H1 (cell line): ENCODE measurements at places on chromosomes 4 and X. TPM values are rescaled to one million over a fixed set of nuclear protein-coding genes. Genes with fewer than 3 reads are reported as not detected.

- DNase-seq, result no peak
- H3K36me3 ChIP-seq, result no peaks in the 10 kb centered on the region
- H3K4me1 ChIP-seq, result no peaks in the 10 kb centered on the region
- no peaks in the 10 kb centered on the region for H3K27me3 ChIP-seq
Measured at GRCh38 chr4:187283201-187283955, 559.7 kb upstream of the FAT1 start.

GPR82 gene
- not detected in 2 replicates for total RNA-seq

MAGT1 gene
- 44.5 and 47.6 TPM in 2 replicates for total RNA-seq

GRCh38 chr4:113260688-113261087 lies 211.2 kb downstream of the ANK2 start:
- no peak overlapping the region for H3K4me3 ChIP-seq
- DNase-seq, result no peak
- no peaks in the 10 kb centered on the region for H3K27me3 ChIP-seq
- H3K36me3 ChIP-seq, result 0 out of 2 replicates have a peak, but pooled peaks cover 3% of the 10 kb centered on the region
- H3K27ac ChIP-seq, result no peak overlapping the region
- no peaks in the 10 kb centered on the region for H3K4me1 ChIP-seq

- DNase-seq, result no peak
- H3K27me3 ChIP-seq, result no peaks in the 10 kb centered on the region
- H3K27ac ChIP-seq, result no peak overlapping the region
- H3K4me3 ChIP-seq, result no peak overlapping the region
Measured at GRCh38 chr4:156019246-156019645, 65.6 kb upstream of the CTSO start.

DNA sequence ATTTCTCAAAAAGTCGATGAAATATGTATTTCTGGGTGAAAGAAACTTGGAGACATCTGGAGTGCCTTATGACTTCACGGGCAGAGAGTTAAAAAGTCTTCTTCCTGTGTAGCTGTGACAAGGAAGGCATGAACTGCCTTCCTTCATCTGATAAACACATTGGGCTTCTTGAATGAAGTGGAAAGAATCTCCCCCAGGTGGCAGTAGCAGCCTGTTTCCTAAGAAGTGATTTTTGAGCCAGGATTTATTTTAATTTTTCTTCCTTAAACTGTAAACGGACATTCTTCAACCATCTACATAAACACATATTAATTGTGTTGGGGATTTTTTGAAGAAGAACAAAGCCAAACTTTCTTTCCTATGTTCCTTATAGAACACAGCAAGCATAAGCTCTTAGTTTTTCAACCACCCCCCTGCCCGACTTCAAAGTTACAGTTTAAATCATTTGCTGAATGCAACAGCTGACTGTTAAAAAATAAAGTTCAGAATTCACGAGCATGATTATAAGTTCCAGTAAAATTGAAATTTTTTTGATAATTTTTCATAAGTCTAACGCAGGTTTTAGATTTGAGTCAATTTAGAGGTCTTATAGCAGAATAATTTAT lies 980 bp upstream of the GIMD1 start:
- no peak overlapping the region for H3K27ac ChIP-seq
- no peaks in the 10 kb centered on the region for H3K36me3 ChIP-seq
- H3K4me1 ChIP-seq, result no peaks in the 10 kb centered on the region
- no peaks in the 10 kb centered on the region for H3K27me3 ChIP-seq
- H3K4me3 ChIP-seq, result no peak overlapping the region
- peak; percentile 17 for DNase-seq

- H3K27ac ChIP-seq, result no peak overlapping the region
- no peaks in the 10 kb centered on the region for H3K27me3 ChIP-seq
- H3K4me3 ChIP-seq, result no peak overlapping the region
- no peak for DNase-seq
Measured at GRCh38 chr4:99506781-99507180, 4.0 kb upstream of the C4orf17 start.
